ENCODE measurements at places on chromosomes 13 and 19.

- no peak for DNase-seq
Measured at GRCh38 chr19:17966550-17967256, at the start of gene KCNN1. Gene KCNN1, plus strand, starts transcription at chr19:17967107. Its CDS starts 6,782 bp downstream, at chr19:17973889.

GRCh38 chr19:55252760-55253663 is 5.8 kb downstream of the PPP6R1 start:
- no peak for DNase-seq

DNA sequence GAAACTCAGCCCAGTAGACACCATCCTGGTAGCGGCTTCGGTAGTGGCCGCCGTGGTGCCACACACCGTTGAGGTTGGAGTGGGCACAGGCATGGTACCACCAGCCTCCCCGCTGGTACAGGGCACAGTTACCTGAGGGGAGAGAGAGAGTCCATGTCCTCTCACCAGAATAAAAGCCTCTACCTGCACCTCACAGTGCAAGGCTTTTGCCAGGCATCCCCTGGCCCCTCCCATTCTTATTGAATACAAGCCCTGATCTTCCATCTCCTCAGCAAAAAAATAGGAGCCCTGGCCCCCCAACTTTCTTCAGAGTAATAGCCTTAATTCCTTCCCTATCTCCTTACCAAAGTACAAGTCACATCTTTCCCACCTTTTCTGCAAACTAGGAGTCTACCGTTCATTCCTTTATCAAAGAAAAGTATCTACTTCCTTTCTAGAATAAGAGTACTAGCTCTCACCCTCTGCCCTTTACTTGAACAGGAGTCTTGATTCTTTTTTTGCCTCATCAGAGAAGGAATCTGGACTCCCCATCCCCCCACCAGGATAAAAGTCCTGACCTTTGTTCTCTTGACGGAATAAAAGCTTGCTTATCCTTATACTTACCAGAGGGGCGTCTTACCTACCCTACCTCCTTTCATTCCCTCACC is 6.7 kb downstream of the SHFL start:
- no peak for DNase-seq

DNA sequence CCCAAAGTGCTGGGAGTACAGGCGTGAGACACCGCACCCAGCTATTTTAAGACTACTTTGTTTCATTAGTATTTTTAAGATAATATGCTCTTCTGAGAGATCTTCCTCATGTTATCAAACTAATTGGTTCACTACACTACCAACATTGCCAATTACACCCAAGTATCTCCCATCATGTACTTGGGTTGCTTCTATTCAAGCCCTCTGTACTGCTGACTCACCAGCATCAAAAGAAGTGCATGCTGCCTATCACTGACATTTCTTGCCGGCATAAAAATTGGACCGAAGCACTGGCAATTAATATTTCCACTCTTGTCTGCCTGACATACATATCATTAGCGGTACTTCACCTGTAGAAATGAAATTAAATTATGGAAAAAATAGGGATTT is 164.2 kb upstream of the NBEA start:
- DNase-seq = no peak

- DNase-seq = no peak
Measured at GRCh38 chr19:11321191-11322126, 18.0 kb downstream of the RAB3D start.

DNA sequence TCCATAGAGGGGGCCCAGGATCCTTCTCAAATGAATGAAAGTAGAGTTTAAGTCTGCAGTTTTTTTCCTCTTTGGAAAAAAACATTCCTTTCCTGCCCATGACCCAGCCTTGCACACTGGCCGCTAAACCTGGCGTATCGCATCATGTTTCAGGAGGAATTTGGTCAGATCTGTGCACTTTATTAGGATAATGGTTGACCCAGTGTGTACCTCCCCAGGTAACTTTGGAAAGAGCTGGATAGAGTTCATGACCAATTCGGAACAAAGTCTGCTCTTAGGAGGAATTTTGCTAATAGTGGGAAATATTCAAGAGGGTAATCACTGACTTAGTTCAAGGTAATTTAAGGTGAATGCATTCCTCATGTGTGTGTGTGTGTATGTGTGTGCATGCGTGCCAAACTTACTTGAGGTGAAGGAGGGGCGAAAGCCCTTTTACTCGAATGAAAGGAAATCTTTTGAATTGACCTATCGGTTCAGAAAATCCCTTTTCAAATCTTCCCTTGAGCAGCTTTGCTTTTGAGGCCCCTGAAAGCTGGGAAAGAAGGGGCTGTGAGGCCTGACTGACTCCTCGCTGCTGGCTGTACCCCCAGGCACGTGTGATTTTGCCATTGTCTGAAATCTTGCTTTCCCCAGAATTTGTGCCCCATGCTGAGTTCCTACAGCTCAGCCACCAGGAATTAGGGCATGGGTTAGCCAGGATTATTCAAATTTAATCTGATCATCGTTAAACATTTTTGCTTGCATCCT is 46.3 kb downstream of the SIPA1L3 start:
- DNase-seq = peak; percentile 25
